Mesendoderm (in vitro differentiated cells): ENCODE measurements at places on chromosomes 16 and 17.

- no peak for DNase-seq
Measured at GRCh38 chr16:88535191-88535856, 34.9 kb upstream of the ZC3H18 start.

GRCh38 chr16:3487521-3488410 lies 7.5 kb downstream of the C16orf90 start:
- peak; percentile 27 for DNase-seq

DNA sequence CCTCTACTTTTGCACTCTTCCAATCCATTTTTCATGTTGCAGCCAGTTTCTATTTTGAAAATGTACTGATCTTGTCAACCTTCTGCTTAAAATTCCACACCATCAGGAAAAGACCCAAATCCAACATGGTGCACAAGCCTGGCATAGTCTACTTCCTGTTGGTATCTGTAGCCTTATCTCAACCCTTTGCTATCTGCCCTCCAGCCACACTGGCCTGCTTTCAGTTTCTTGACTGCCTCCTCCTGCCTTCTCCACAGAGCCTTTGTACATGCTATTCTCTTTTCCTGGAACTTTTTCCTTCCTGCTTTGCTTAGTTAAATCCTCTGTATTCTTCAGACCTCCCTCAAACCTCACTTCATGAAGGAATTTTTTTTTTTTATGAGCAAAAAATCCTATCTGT lies 31.5 kb downstream of the NLRP1 start:
- no peak for DNase-seq

- peak; percentile 79 for DNase-seq
Measured at GRCh38 chr17:46950997-46951621, 27.9 kb downstream of the RPRML start.

DNA sequence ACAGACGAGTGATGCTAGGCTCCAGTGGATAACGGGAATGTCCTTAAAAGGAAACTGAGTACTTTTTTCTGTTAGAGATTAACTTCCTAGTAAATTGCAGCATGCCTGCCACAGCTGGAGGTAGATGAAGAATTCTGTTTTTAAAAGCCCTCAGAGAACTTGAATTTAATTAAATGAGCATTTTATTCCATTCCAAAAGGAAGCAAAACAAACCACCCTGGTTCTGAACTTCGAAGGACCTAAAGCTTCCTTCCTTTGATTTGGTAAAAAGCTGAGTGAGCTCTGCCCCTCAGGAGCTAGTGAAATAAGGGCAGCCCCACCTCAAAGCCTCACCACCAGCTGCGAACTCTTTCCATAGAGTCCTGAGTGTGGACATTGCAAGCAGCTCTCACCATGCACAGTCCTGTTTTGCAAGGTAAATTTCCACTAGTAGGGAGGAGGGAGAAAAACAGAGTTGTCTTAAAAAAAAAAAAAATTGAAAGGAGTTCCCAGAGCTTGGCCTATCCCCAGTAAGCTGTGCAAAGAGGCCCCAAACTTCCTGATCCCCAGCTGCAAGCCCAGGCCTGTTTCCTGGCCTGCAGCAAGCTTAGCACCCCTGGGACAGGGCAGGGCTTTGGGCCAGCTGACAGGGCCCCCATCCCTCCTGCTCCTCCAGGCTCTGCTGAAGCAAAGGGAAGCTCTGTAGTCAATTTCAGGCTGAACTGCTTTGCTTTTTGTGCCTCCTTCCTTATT lies 11.2 kb downstream of the CHD9NB start:
- peak; percentile 48 for DNase-seq

- DNase-seq: no peak
Measured at GRCh38 chr17:31062346-31062745, 32.4 kb upstream of the NF1 start.

- no peak for DNase-seq
Measured at GRCh38 chr16:14444979-14445810, 184.9 kb downstream of the PARN start.

DNA sequence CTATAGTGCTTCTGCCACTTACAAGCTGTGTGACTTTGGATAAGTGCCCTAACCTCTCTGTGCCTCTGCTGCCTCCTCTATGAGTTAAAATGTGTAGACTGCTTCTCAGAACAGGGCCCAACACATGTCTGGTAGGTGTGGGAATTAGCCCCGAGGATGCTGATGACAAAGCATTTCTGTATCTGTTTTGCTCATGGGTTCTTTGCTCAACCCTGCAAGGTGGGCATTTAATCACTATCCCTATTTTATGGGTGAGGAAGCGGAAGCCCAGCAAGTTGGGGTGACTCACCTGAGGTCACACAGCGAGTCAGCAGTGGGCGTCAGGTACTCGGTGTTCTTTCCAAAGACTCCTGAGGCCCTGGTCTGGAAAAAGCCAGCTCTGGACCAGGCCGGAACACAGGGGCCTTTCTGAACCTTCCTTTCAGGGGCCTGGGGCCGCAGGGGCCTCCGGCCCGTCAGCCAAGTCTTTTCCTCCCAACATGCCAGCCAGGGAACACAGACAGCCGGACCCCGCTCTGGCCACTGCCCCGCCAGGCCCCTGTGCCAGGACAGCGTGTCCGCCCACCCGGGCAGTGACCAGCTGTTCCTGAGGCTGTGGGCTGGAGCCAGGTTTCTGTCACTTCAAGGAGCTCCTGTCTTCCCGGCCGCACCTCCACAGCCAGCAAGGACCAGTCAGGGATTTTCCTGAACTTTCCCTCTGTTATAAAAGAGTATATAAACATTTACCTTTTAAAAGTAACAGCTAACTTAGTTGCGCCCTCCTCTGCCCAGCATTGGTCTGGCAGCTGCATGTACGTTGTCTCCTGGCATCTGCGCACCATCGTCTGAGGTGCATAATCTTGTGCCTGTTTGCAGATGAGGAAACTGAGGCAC lies 62.5 kb downstream of the SREBF1 start:
- no peak for DNase-seq

- peak; percentile 30 for DNase-seq
Measured at GRCh38 chr17:82858376-82859126, 18.7 kb upstream of the ZNF750 start.

GRCh38 chr17:18260332-18261145 lies at the start of gene MIEF2:
MIEF2 (plus strand) TSS chr17:18260662; CDS start chr17:18262721, 2,059 bp downstream.
- DNase-seq: peak; percentile 99

- DNase-seq: no peak
Measured at GRCh38 chr16:81842564-81843242, 63.6 kb downstream of the PLCG2 start.
